GOT3 (cell line): ENCODE measurements at places on chromosomes 1 and 21.

GRCh38 chr1:235006132-235006721 lies 122.4 kb downstream of the TOMM20 start:
- no peak for DNase-seq

DNA sequence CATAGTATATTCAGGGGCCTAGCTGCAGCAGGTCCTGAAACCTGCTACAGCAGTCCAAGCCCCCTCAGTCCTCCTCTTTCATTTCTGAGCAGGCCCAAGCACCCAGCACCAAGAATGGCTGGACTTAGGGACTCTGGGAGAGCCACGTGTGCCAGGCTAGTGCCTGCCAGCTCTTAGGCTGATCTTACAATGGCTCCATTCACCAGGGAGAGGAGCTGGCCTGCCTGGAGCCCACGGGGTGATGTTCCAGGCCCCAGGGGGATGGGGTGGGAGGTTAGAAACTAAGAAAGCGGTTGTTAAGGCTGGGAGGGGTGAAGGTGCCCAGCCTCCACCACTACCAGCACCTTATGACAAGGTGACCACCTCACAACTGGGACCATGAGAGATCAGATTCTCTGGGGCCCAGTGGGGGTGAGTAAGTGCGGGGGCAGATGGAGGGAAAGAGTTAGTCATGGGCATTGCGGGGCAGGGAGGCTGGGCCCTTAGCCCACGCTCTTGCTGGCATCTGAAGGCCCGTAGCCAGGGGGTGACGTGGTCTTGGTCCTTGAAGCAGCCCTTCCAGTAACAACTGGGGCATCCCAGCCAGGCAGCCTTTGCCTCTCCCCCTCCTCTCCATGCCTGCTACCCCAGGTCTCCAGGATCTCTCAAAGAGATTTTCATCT lies 30.3 kb upstream of the CLIC4 start:
- no peak for DNase-seq

GRCh38 chr21:26366781-26367180 lies 196.2 kb upstream of the APP start:
- no peak for DNase-seq

- DNase-seq = no peak
Observed at GRCh38 chr1:38178216-38178615, 131.6 kb upstream of the POU3F1 start.

GRCh38 chr1:157732755-157733154 lies 32.2 kb upstream of the FCRL3 start:
- no peak for DNase-seq
